Large intestine (tissue), 12 donors: ENCODE measurements at places on chromosomes 7 and 10. TPM values are rescaled to one million over a fixed set of nuclear protein-coding genes. Genes with fewer than 3 reads are reported as not detected.

The ACSL5 gene
- polyA plus RNA-seq: 361 TPM

The CH25H gene
- polyA plus RNA-seq: 4.2 TPM

The NPY4R2 gene
- polyA plus RNA-seq: 0.79 TPM

The MKRN1 gene
- polyA plus RNA-seq: 85.2 TPM

The CREB5 gene
- polyA plus RNA-seq: 12.9 TPM

The XRCC2 gene
- 6.0 TPM for polyA plus RNA-seq

The GNB2 gene
- 193 TPM for polyA plus RNA-seq

The ANXA8 gene
- 18.2 TPM for polyA plus RNA-seq

The ERVW-1 gene
- 0.76 TPM for polyA plus RNA-seq

The OR2A12 gene
- 0.04 TPM for polyA plus RNA-seq

The CRPPA gene
- polyA plus RNA-seq: 1.8 TPM

The LRRD1 gene
- 0.19 TPM for polyA plus RNA-seq

The PDE6C gene
- polyA plus RNA-seq: 0.55 TPM

The ZNF722 gene
- not detected for polyA plus RNA-seq

The SLC18A3 gene
- 3.5 TPM for polyA plus RNA-seq

The EPO gene
- 0.19 TPM for polyA plus RNA-seq

The DRGX gene
- 0.78 TPM for polyA plus RNA-seq

The CALHM1 gene
- 0.04 TPM for polyA plus RNA-seq

The NANOS1 gene
- polyA plus RNA-seq: 1.9 TPM

The WNT8B gene
- polyA plus RNA-seq: 0.09 TPM

The FFAR4 gene
- 0.51 TPM for polyA plus RNA-seq

The STOX1 gene
- 5.8 TPM for polyA plus RNA-seq

The FAM13C gene
- polyA plus RNA-seq: 5.7 TPM

The ASB10 gene
- polyA plus RNA-seq: not detected

The TUBAL3 gene
- polyA plus RNA-seq: 33.9 TPM

The ARHGAP19 gene
- 17.2 TPM for polyA plus RNA-seq

The UBE2D1 gene
- 21.9 TPM for polyA plus RNA-seq

The PRKG1 gene
- 12.0 TPM for polyA plus RNA-seq

The LIPK gene
- not detected for polyA plus RNA-seq

The WEE2 gene
- 5.1 TPM for polyA plus RNA-seq

The PRRT4 gene
- polyA plus RNA-seq: 0.73 TPM

The PAPSS2 gene
- 46.0 TPM for polyA plus RNA-seq

The OR9A2 gene
- not detected for polyA plus RNA-seq

The SLC13A1 gene
- polyA plus RNA-seq: 1.7 TPM

The GPR15LG gene
- 1.4 TPM for polyA plus RNA-seq
